Suppressor macrophage (primary cell): ENCODE measurements at places on chromosomes 5 and 9.

DNA sequence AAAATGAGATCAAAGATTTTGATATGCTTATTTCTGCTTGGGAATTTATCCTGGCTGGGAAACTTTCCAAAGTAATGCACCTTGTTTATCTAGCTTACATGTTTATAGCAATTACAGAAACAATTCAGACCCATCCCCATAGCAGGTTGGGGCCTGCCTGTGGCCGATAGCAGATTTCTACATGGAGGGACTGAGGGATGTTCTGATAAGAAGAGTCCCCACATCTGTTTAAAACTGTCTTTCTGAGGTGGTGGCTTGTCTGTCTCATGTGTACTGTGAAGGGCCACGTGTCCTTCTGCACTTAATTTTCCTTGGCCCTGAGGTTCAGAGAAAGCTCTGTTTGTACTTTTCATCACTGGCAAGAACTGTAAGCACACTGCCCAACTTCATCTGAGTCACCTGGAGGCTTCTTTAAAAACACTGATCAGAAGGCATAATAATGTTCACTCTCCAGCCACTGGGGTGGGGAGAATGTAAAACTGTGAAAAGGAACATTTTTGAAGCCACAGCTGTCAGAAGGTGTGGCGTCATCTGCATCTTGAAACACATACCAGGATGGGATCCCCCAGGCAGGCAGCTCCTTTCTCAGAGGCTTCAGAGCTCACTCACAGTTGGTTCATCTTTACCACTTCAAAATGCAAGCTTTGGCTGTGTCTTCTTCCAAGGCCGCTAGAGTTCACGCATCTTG lies 80.3 kb downstream of the MAP1B start:
- no peak for DNase-seq

DNA sequence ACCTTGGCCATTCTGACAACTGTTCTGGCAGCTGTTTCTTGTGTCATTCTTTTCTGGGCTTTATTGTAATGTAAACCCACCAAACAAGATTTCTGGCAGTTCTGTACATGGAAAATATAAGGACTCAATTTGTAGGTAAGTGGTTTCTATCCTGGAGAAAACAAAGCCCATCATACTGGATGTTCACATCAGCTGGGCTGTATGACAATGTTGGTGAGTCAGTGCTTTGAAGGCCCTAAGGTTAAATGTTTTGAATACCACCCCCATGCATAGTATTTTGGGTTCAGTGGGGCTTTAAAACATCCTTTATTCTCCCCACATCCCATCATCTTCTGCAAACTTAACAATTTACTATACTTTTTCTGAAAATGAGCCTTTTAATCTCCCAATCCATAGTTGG lies 52.5 kb downstream of the SH3GL2 start:
- DNase-seq = no peak

GRCh38 chr5:55920784-55921183 lies 69.6 kb downstream of the IL31RA start:
- no peak for DNase-seq

DNA sequence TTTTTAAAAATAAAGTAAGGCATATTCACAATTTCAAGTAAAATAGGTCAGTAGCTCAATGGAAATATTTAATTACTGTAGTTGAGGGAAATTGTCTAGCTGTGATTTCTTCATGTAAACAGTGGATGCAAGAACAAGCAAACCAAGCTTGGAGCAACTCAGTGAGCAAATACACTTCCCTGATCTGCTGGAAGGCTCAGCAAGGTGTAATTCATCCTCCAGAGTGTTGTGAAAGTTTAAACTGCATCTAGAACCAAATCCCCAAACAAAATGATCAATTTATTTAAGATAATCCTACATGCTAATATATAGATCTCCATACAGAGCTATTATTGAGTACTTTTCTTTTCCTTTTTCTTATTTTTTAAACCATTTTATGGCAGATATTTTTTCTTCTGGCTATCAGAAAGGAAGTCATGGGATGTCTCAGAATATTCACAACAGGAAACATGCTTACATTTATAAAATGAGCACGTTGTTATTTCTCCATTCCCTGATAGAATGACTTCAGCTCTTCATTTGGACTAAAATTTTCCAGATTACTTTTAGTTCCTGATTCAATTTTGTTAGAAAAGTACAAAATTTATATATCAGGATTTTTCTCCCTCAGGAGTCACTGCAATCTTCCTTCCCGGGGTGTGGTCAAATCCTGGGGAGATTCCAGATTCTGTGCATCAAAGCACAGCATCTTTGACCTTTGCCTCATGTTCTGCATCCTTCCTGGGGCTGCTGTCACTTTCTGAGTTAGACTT lies 219.2 kb upstream of the ELL2 start:
- no peak for DNase-seq

DNA sequence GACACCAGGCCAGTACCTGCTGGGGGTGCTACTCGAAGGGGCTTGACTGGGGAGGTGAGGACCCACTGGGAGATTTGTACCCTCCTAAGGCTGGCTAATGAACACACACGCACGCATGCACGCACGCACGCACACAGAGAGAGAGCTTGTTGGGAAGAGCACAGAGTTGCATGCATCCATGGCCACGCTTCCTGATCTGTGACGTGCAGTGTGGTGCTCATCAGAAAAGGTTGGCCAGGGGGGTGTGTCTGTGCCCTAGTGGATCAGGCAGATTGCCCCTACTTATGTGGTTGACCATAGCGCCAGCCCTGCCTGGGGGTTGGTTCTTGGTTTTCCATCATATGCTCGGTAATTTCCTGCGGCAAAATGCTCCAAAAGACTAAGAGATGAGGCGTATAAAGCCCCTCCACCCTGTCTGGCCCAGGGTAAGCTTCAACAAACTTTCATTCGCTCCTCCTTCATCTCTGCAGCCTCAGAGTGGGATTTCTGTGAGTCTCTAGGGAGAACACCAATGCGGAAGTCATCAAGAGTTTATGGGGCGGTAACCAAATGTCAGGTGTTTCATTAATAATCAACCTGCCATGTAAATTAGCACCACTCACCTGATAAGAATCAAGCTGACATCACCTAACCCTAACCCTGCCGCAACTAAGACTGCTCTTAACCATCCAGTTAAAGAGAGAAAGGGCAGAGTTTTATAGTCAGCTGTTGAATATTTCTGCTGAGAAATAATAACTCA lies 8.0 kb upstream of the GFI1B start:
- DNase-seq = no peak

DNA sequence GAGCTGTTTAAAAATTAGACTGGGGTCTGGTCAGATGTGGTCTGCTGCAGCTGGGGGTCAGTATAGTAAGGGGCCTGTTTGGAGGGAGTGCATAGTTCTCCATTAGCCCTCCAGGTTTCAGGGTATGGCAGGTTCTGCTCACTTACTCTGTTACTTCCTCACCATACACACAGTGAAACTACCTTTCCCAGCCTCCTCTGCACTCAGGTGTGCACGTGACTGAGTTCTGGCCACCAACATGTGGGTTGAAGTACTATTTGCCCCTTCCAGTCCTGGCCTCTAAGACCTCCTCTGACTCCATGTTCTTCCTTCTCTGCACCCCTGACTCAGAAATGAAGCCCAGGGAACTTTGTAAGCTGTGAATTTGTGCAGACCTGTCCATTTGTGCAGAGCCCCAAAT lies 190.5 kb upstream of the CLINT1 start:
- DNase-seq = no peak

GRCh38 chr5:58466939-58467338 lies 7.1 kb upstream of the PLK2 start:
- DNase-seq = peak; percentile 69

DNA sequence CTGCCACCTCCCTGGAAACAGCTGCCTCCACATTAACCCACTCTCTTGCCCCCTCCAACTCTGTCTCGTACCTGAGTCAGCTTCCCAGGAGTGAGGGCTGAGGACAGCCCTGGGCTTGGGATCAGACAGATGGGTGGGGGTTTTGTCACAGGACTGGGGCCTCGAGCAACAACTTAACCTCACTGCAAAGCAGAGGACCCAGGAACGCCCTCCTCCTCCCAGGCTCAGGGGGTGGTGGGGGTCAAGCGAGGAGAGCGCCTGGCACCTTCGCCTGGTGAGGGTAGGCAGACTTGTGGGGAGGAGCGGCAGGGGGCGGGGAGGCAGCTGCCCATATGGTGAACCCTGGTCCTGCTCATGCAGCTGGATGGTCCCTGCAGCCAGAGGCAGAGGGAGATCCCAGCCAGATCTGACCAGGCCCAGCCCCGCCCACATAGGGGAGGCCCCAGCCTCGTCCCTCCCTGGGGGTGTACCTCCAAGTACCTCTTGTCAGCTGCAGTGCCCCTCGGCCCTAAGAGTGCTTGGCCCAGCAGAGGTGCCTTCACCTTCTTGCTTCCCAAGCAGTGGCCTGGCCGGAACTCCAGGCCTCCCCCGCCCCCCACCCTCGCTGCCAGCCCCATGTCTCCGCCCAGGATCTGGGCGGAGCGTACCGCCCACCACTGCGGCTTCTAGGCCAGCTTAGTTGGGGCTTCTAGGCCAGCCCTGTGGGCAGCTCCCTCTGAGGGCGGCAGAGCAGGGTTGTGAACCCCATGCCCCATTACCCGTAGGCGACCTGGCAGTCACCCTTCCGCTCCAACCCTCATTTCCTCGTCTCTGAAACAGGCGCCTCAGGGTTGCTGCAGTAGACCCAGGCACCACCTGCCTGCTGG lies at the start of gene SARDH:
TSS of gene SARDH (minus strand) at position 579 of the 866 bp plus-strand sequence. CDS start 4,179 bp downstream, outside the sequence.
- DNase-seq = peak; percentile 90

- DNase-seq = no peak
Observed at GRCh38 chr5:110909950-110910349, 161.6 kb upstream of the TSLP start.

DNA sequence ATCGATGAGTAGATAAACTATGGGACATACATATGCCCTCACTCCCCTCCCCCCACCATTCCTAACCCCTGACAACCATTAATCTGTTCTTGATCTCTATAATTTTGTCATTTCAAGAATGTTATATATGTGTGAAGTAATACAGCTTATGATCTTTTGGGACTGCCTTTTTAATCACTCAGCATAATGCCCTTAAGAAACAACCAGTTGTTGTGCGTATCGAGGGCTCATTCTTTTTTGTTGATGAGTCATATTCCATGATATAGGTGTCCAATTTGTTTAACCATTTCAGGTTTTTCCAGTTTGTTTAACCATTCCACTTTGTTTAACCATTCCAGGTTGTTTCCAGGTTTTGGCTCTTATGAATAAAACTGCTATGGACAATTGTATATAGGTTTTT lies 75.6 kb downstream of the ARHGEF28 start:
- DNase-seq = no peak

DNA sequence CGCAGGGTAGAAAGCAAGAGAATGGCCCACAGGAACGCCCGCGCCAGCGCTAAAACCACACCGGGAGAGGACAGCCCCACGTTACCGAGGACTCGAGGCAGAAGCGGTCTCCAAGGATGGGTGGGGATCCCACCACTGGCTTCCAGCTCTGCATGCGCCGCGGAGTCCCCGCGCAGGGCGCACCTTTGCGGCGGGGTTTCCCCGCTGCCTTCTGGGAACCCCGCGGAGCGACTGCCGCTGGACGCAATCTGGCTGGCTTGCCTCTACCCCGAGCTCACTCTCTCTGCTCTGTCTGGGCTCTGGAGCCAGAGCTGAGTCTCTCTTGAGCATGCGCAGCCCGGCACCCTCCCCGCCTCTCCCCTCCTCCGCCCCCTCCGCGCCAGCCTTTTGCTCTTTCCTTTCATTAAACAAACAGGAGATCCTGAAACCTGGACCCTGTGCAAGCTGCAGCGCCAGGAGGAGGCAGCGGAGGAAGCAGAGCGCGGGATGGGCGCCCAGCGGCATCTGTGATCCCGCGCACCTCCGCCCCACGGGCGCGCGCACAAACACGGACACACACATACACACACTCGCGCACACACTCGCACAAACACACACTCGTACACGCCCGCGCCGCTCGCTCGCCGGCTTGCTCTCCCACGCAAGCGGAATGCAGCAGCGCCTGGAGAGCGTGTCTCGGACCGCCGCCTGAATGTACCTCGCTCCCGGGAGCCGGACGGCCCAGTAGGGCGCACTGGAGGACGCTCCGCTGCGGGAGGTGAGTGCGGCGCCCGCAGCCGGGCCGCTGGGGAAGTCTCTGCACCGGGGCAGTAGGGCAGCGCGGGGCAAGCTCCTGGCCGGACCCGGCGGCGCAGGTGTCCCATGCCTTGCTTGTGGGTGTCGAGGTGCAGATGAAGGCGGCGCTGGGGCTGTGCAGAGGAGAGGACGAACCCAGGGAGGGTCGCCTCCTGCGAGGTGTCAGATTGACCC lies at the start of gene PLPPR1:
TSS of gene PLPPR1 (plus strand) at position 382 of the 969 bp plus-strand sequence.
- DNase-seq = peak; percentile 3

DNA sequence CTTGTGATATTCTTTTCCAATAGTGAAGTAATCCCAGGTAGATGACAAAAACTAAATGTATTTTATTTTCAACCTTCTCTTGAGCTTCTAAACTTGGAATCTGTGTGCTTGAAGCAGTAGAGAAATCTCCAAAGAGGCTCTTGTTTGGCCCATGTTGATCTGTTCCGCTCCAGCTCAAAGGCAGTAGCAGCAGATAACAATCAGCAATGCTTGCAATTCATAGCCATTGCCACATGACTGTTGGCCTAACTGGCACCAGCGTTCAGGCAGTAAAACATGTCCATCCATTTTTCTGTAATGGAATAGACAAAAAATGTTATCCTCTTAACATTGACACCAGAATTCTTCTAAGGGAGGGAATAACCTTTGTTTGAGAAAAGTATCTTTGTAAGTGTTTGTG lies 270.7 kb upstream of the MSX2 start:
- no peak for DNase-seq

DNA sequence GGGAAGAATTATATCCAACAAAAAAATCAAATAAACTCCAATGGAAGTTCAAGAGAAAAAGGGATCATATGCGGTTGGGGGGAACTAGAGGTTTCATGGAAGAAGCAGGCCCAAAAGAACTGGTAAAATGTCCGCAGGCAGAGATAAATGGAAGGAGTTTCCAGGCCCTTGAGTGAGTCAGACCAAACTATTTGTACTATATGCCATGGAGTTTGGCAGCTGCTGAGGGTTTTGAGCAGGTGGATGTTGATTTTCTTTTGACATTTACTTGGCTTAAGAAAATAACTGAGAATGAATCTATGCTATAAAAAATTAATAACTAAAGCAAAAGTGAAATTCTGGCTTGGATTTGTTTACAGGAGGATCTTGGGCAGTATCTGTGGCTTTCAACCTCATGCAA lies 33.7 kb downstream of the MINAR2 start:
- no peak for DNase-seq

DNA sequence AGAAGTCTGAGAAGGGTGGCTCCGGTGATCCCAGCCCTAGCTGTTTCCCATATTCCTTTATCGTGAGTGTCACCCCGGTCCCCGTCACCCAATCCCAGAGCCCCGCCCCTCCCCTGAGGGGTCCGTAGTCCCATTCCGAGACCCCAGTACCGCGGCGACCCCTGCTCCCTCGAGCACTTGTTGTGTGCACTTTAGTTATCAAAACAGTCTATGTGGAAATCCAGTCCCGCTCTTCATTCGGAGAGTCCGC lies 223 bp downstream of the LRSAM1 start:
- no peak for DNase-seq

- peak; percentile 81 for DNase-seq
Observed at GRCh38 chr5:131104169-131104808, 60.8 kb downstream of the HINT1 start.

DNA sequence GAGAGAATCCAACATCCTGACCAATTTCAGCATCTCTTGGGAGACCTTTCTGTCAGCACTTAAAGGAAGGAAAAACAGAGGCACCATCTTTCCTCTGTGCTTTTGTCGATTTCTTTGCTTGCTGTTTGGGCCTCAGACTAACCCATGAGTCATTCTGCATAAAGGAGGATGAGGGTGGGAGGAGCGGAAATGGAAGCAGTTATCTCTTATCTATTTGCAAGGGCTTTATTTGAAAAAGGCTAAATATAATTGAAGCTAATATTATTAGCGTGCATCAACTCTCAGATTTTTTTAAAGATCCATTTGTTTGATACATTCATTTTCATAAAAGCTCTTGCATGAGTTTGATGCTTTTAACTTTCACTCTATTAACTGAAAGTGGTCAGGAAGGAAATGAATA lies 72.9 kb downstream of the ZNF622 start:
- no peak for DNase-seq
